Fibroblast of villous mesenchyme (primary cell): ENCODE measurements at places on chromosomes 4 and X.

DNA sequence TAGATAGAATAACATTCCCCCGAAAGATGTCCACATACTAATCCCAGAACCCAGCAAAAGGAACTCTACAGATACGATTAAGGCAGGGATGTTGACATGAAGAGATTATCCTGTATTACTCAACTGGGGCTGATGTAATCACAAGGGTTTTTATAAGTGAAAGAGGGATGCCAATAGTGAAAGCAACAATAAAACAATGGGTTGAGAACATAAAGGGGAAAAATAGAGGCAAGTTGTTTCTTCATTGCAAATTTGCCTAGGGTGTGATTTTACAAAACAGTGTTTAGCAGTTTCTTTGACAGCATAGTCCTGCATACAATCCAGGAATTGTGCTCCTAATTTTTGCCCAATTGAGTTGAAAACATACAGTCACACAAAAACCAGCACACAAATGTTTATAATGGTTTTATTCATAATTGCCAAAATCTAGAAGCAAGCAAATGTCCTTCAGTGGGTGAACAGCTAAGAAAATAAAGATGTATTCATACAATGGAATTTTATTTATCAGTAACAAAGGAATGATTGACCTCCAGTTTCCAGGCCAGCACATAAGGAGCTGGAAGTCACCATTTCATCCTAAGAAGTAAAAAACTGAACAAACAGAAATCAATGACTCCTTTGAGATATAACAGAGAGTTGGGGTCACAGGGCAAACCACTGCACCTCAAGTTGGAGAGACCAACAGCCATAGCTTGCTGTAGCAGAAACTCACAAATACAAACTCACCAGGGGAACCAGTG is 107.2 kb downstream of the CENPC start:
- peak; percentile 94 for DNase-seq

- no peak for DNase-seq
Measured at GRCh38 chrX:12580548-12580947, 210.7 kb upstream of the PRPS2 start.

DNA sequence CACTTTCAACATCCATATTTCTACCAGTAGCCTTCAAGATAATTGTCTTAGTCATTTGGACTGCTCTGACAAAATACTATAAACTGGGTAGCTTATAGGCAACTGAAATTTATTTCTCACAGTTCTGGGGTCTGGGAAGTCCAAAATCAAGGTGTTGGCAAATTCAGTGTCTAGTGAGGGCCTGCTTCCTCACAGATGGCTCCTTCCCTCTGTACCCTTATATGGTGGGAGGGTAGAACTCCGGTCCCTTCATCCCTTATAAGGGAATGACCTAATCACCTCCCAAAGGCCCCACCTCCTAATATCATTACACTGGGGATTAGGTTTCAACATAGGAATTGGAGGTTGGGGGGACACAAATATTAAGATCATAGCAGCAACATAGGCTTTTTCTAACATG is 7.4 kb upstream of the TBC1D25 start:
- no peak for DNase-seq

DNA sequence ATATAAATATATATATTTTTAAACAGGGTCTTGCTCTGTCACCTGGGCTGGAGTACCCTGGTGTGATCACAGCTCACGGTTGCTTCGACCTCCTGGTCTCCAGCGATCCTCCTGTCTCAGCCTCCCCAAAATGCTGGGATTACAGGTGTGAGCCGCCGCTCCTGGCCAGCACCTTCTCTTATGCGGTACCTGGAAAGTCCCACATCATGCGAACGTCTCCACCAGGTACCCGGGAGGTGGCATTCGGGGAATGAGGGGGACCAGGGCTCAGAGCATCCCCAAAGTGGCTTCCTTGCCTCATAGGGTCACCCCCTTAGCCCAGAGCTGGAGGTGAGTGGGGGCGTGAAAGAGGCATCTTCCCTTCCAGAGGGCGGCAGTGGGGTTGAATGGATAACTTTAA is 84.0 kb upstream of the PPP2R3B start:
- no peak for DNase-seq

GRCh38 chrX:15418041-15418706 is 34.0 kb upstream of the VEGFD start:
- no peak for DNase-seq

- no peak for DNase-seq
Measured at GRCh38 chr4:80462621-80463091, 127.1 kb downstream of the CFAP299 start.

DNA sequence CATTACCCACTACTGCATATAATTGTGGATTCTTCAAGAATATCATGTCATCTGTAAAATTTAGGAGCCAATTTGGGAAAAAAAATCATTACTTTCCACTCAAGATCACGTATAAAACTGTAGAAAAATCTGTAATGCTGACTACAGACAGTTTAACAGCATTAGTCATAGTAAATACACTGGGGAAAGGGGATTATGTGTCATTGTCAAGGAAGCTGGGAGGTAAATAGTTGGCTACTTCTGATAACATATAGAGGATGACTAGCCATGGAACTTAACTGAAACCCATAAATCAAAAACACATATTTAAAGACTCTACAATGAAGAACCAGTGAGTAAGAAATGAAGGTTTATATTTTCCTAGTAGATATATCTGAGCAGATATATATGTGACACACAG is 1666.4 kb upstream of the IGFBP7 start:
- DNase-seq: peak; percentile 43

GRCh38 chr4:139279760-139280620 is at the start of gene MGARP:
Gene MGARP (minus strand): TSS chr4:139280225. CDS start chr4:139280158, 67 bp downstream.
- peak; percentile 41 for DNase-seq

GRCh38 chrX:133947996-133948395 is 37.4 kb downstream of the GPC3 start:
- DNase-seq: no peak

- peak; percentile 53 for DNase-seq
Measured at GRCh38 chrX:123833387-123833786, 26.5 kb upstream of the XIAP start.

GRCh38 chrX:103773445-103773844 is 3.2 kb upstream of the PLP1 start:
- DNase-seq: no peak

DNA sequence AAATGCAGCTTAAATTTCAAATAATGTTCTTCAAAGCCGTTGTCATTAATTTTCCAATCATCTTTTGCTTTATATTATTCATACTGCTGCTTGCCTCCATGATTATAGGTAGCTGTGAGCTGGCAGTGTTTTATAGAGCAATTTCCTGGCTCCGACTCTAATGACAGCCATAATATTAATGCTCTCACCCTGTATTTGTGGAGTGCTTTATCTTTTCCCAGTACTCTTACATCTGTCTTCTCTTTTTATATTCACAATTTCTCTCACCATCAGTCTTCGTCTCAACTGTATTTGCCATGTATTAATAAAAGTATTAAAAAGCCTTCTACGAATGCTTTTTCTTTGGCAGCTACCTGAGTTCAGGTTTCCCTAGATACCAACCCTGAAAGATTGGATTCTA is 21.0 kb downstream of the ATXN3L start:
- DNase-seq: no peak

DNA sequence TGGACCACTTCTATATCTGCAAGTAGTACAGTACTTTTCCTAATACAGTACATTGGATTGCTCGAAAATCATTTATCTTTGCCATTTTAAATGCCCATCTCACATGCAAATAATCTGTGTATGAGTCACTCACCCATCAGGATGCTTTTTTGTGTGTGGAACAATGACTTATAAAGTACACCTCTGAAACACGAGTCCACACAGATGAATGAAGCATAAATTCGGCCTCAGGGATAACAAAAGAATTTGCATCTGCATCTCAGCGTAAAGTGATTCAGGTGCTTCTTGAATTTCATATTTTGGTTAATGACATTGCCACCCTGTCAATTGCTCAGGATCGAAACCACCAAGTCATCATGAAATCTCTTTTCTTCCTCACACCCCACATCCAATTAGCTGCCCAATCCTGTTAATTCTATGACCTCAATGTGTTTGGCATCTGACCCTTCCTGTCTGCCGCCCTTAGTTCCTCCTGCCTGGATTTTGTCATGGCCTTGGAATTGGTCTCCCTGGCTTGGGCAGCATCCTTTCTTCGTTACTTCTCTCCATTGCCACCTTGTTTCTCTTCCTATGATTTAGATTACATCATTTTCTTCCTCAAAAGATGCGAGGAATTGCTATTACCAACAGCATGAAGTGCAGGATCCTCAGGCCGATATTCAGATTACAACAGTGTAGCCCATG is 161.6 kb upstream of the MID1 start:
- DNase-seq: no peak
